ENCODE measurements at places on chromosomes 4 and X.
A peak's percentile ranks its signal among the peaks of the same experiment; 100 is the strongest.

GRCh38 chr4:123060039-123060770 lies 137.8 kb upstream of the NUDT6 start:
- DNase-seq = no peak

DNA sequence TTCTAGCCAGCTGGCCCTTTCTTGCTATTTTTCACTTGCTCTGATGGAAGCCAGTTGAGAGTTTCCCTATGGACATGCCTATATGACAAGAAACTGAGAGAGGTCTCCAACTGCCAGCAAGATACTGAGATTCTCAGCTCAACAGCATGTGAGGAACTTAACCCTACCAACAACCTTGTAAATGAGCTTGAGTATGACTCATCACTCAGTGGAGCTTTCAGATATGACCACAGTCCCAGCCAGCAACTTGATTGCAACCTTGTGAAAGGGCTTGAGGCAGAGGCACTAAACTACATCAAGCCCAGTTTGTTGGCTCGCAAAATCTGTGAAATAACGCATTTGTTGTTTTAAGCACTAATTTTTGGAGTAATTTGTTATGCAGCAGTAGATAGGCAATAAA lies 175.8 kb downstream of the COMMD8 start:
- DNase-seq = no peak

- DNase-seq = no peak
Measured at GRCh38 chr4:143026459-143027170, 158.1 kb upstream of the USP38 start.

DNA sequence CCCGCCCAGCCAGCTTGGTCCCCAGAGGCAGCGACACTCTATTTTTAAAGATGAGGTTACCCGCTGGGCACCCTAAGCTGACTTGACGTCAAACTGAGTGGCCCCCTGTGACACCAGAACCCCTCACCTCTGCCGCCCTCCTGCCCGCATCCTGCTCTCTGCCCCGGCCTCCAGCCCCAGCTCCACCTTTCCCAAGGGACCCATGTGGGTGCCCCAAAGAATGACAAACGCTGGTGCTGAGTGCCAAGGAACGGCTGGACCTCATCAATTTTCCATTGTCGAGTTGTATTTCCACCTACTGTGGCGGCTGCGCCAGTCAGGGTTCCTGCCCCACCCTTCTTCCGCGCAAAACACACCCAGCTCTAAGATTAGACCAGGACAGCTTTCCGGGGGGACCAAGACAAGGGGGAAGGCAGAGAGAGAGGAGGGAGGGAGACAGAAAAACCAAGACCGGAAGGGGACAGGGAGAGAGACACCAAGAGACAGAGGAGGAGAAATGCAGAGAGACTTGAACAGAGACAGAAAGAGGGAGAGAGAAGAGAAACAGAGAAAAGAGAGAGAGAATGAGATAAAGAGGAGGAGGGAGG lies 2.0 kb downstream of the PRKX start:
- peak; percentile 69 for DNase-seq

DNA sequence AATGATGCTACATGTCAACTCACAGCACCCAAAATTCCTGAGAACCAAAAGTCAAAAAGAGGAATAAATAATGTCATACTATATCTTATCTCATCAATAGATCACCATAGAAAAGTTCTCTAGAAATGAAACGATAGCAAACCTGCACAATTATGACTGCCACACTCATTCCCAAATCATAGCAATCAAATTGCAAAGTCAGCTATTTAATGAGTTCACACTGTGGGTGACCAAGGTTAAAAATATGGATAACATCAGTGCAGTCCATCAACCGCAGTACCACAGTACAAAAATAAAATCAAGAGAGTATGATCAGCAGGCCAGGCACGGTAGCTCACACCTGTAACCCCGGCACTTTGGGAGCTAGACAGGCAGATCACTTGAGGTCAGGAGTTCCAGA lies 62.3 kb downstream of the ATRX start:
- no peak for DNase-seq

Measured in CD4-positive, alpha-beta T cell treated with Interleukin-15 for 1 hour (primary cell).